ENCODE measurements at places on chromosomes 4 and X.

- DNase-seq: no peak
Observed at GRCh38 chr4:110787109-110787508, 164.2 kb upstream of the PITX2 start.

GRCh38 chr4:4735870-4736269 is 123.6 kb upstream of the MSX1 start:
- no peak for DNase-seq

- DNase-seq: no peak
Observed at GRCh38 chr4:76688619-76689144, 209.3 kb downstream of the SOWAHB start.

- no peak for DNase-seq
Observed at GRCh38 chr4:150960818-150961217, 54.3 kb downstream of the LRBA start.

DNA sequence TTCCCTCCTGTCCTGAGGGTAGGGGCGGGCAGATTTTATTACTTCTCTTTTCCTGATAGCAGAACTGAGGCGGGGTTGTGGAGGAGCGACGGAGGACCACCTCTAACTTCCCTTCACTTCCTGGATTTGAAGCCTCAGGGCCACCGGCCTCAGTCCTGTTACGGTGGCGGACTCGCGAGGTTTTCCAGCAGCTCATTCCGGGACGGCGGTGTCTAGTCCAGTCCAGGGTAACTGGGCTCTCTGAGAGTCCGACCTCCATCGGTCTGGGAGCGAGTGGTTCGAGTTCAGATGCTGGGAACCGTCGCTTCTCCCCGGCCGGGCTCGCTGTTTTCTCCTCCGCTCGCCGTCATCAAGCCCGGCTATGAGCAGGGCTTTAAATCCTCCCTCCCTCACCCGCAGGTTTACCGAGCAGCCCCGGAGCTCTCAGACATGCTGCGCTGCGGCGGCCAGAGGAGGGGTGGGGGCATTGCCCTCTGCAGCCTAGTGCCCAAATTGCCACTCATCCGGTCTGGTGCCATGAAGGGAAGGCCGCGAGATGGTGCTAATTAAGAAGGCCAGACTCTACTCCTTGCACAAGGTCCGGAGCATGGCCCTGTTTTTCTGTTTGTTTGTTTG is 23.3 kb downstream of the HAND2 start:
- DNase-seq: no peak

GRCh38 chrX:39596437-39596836 is 501.3 kb downstream of the BCOR start:
- no peak for DNase-seq

GRCh38 chr4:71141125-71141524 is 147.7 kb downstream of the DCK start:
- DNase-seq: no peak

- no peak for DNase-seq
Observed at GRCh38 chrX:106208154-106208553, 40.0 kb downstream of the PWWP3B start.

DNA sequence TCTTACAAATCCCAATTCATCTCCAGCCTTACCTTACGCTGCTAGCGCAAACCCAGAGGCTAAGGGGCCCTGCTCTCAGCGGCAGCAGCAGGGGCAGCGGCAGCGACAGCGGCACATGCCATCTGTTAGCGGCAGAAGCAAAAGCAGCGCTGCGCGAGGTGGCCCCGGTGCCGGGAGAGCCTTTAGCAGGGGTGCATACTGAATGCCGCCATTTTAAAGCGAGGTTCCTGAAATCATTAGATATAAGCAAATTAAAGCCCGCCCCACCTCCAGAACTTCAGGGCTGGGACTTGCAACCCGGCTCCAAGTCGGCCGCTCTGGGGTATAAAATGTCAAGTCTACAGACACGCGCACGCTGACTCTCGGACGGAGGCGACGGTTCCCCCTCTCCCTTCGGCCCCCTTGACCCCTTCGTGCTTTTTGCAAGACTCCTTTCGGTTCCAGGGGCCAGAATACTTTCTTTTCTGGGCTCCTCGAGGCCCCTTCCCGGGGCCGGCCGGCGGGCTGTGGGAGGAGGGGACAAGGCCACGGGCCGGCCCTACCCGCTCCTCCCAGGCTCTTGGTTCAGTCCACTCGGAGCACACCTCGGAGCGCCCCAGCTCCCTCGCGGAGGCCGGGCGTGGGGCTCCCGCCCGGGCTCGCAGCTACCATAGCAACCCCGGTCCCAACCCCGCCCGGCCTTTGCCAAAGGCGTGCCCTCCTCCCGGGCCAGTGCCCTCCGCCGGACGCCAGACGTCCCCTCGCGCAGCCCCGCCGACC is at the start of gene MBNL3:
MBNL3 (minus strand) TSS at position 220 of the 759 bp plus-strand sequence. CDS start 49,427 bp downstream, outside the sequence.
- peak; percentile 43 for DNase-seq

DNA sequence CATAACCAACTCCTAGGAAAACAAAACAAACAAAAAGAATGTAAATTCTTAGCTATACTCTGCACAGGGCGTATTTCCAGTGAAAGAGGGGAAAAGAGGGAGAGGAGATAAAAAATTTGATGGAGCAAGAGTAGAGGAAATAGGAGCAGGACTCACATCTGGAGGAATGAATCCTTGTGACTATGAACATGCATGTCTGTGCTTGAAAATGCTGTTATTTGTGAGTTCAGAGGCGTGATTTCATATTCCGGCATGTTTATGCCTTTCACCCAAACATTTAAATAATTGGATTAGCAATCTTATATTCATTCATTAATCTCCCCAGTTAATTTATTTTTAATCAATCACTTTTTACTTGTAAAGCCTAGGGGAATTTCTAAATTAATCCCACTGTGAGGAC is 11.2 kb upstream of the NUDT11 start:
- DNase-seq: no peak

DNA sequence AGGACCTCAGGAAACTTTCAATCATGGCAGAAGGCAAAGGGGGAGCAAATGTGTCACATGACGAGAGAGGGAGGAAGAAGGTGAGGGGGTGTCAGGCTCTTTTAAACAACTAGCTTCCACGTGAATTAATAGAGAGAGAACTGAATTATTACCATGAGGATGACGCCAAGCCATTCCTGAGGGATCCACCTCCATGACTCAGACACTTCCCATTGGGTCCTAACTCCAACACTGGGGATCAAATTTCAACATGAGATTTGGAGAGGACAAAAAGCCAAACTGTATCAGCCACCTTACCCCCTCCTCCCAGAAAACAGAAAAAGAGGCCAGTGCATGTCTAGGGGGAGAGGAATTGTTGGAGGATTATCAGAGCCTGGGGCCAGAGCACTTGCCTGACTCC is 40.4 kb upstream of the LAS1L start:
- no peak for DNase-seq

DNA sequence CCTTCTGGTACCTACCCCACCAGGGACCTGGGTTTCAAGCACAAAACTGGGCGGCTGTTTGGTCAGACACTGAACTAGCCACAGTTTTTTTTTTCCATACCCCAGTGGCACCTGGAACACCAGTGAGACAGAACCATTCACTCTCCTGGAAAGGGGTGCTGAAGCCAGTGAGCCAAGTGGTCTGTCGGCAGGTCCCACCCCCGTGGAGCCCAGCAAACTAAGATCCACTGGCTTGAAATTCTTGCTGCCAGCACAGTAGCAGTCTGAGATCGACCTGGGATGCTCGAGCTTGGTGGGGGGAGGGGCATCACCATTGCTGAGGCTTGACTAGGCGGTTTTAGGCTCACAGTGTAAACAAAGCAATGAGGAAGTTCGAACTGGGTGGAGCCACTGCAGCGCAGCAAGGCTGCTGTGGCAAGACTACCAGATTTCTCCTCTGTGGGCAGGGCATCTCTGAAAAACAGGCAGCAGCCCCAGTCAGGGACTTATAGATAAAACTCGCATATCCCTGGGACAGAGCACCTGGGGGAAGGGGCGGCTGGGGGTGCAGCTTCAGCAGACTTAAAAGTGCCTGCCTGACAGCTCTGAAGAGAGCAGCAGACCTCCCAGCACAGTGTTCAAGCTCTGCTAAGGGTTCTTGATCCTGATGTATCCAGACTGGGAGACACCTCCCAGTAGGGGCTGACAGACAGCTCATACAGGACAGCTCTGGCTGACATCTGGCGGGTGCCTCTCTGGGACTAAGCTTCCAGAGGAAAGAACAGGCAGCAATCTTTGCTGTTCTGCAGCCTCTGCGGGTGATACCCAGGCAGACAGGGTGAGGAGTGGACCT is 223.0 kb downstream of the COX18 start:
- DNase-seq: no peak

- DNase-seq: no peak
Observed at GRCh38 chrX:2782171-2782570, 30.3 kb downstream of the XG start.

DNA sequence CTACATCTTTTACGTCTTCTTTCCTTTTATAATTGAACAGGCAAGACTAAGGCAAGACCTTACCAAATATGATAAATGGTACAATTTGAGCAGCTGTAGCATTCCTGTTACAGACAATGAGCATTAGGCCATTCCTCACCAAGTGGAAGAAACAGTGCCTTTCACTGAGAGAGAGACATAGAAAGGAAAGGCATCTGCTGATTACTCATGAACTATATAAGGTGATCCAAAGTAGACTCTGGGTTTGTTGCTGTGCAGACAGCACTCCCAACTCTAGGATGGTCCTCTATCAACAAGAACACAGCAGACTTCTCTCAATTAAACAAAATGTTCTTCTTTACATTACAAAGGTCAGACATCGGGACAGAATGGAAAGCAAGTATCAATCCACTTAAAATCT is 91.9 kb downstream of the FAM13A start:
- no peak for DNase-seq

DNA sequence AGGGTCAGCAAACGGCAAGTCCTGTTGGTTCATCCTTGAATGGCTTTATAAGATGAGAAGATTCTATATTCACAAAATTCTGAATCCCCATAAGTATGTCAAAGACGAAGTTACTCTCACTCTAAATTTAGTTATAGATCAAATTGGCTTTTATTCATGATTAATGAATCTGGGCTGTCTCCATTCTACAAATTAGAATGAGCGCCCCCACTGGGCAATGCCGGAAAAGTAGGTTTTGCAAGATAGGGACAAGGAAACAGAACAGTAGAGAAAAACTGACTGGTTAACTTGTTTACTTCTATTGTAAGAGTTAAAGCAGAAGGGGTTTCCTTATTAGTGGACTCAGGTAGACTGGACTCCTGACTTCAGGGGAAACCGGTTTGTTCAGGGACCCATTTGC is 100.3 kb downstream of the F11 start:
- DNase-seq: no peak

DNA sequence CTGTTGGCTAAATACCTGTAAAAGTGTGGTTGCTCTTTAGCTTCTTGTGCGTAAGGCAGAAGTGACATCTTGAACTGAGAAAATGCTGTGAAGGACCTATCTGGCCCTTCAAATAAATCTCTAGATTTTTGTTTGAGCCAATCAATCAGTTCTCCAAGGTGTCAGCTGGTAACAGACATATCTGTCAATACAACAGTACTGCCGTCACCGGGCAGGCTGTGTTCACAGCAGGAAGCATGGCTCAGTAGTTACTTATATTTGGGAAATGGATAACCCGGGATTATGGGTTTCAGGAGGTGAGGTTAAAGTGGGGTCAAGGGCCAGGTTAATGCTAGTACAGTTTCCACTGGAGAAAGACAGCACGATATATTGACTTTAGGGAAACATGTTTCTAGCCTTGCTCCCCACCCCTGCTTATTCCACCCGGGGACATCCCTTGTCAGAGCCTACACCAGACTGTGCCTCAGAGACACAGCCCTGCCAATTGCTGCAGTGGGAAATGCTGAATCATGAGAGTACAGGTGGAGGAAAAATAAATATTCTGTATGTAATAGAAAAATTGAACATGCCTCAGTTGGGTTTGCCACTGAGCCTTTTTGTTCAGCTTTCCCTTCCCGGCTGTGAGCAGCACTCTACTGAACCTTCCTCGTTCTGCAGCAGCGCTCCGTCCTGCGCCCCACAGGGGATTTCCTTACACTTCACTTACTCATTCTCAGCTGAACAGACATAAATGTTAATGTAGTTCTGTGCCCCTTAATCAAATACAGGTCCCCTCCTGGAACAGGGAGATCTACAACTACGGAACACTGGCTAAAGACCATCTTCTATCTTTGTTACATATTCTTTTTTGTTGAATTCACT is 121.1 kb downstream of the MGST2 start:
- DNase-seq: no peak

DNA sequence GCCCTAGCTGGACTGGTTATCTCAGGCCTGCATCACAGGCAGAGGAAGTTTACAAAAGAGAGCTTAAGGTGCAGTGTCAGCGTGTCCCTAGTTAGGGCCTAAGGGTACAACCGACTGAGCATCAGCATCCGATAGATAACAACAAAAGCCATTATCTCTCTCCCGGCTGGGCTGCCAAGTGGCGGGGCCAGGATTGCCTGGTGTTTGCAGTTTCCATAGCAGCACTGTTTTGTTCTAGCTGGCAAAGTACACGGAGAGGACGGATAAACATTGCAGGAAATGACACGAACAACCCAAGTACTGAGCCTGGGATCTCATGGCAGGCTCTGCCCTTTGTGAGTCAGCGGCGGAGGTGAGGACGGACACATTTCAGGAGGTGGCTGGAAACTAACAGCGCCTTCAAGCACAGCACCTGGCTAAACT is 104.7 kb upstream of the NOCT start:
- DNase-seq: no peak

- DNase-seq: no peak
Observed at GRCh38 chr4:90456891-90457290, 329.7 kb downstream of the CCSER1 start.

DNA sequence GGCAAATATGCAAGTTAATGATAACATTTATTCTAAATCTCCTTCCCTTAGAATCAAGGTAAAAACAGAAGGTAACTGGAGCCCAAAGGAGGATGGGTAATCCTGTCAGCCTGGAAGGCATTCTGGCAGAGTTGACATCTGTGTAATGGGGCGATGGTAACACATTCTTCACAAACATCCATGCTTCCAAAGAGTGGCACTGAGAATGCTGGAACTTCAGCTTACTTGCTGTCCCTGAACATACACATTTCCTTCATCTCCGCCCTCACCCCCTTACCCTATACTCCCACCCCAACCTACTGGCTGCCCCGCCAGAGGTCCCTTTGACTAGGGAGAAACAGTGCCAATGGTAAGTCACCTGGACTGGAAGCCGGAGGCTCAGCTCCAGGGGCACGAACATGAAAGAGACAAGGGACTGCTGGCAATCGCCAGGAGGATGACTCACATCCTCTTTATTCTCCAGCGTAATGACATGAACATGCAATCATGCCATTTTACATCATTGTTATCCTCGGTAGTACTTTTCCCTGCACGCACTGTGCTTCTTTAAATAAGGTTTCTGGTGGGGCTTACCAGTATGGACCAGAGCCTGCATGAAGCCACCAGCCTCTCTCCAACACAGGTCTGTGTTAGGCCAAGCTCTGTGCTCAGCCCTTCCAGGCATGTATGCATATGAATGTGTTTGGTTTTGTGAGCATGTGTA is 694.2 kb upstream of the TENM3 start:
- DNase-seq: no peak

All from stimulated activated CD4-positive, alpha-beta T cell treated with anti-CD3 and anti-CD28 coated beads, TNF-alpha, amount 100 ng/mL, for 1 hour (primary cell).